Esophagus muscularis mucosa (tissue), 4 donors: ENCODE measurements at places on chromosomes 7 and 10. TPM values are rescaled to one million over a fixed set of nuclear protein-coding genes. Genes with fewer than 3 reads are reported as not detected.

The TMEM225B gene
- 0.57 TPM for total RNA-seq

The RBM20 gene
- 5.5 TPM for total RNA-seq

The NUTM2D gene
- 3.4 TPM for total RNA-seq

The SGCE gene
- 135 TPM for total RNA-seq

The BICC1 gene
- total RNA-seq: 19.1 TPM

The KCNK18 gene
- total RNA-seq: not detected

The KCND2 gene
- total RNA-seq: 1.9 TPM

The WDR11 gene
- 35.0 TPM for total RNA-seq

The BMPER gene
- 0.65 TPM for total RNA-seq

The ZNF239 gene
- total RNA-seq: 5.6 TPM

The PON1 gene
- total RNA-seq: not detected

The CRHR2 gene
- not detected for total RNA-seq

DNA sequence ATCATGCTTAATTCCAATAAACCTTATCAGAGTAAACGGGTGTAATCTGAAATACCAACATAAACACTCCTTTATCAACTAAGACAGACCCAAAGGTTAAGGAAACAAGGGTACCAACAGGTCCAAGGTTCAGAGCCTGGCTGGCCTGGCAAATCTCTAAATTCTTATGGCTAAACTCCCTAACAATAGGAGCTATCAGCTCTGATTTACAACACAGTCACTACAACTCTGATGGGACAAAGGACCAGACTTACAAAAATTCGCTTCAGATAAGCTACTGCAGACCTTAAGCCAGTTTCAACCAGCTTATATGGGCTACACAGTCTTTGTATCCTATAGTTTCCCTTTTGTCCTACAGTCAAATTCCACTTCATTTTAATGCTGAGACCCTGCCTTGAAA lies 381.9 kb downstream of the ZWINT start:
- no peak for DNase-seq

GRCh38 chr10:75408509-75408875 lies 6.9 kb upstream of the ZNF503 start:
- DNase-seq: no peak

GRCh38 chr10:59319854-59320253 lies 42.5 kb downstream of the FAM13C start:
- no peak for DNase-seq

DNA sequence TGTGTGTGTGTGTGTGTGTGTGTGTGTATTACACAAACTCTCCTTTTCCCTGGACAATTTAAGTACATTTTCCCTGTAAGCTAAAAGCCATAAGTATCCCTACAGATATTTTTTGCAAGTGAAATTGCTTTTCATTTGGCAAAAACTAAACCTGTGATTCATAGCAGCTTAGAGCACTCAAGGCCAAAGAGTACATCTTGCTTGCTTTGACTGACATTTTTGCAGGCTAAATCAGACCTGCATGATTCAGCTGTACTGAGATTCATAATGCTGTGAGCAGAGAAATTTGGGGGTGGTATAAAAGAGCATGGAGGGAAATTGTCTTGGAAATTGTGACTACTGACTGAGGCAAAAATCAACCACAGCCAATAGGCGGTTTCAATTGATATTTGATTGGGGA lies 500.4 kb downstream of the GFRA1 start:
- DNase-seq: no peak

GRCh38 chr10:27413831-27414348 lies 90.2 kb upstream of the RAB18 start:
- no peak for DNase-seq

DNA sequence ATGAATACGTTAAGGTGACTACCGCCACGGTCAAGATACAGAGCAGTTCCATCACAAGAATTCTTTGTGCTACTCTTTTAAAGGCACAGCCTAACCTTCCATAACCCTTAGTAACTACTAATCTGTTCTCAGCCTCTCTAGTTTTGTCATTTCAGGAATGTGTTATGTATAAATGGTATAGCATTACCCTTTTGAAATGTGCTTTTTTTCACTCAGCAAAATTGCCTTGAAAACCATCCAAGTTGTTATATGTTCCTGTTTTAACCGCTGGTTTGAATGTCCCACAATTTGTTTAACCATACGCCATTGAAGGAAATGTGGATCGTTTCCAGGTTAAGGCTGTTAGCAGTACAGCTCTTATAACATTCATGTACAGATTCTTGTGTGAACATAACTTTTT lies 32.0 kb downstream of the WAC start:
- no peak for DNase-seq

- peak; percentile 92 for DNase-seq
These were observed 5.0 kb downstream of the MXI1 start for GRCh38 chr10:110212119-110213006.

GRCh38 chr7:12729112-12729511 lies 41.7 kb downstream of the ARL4A start:
- no peak for DNase-seq

DNA sequence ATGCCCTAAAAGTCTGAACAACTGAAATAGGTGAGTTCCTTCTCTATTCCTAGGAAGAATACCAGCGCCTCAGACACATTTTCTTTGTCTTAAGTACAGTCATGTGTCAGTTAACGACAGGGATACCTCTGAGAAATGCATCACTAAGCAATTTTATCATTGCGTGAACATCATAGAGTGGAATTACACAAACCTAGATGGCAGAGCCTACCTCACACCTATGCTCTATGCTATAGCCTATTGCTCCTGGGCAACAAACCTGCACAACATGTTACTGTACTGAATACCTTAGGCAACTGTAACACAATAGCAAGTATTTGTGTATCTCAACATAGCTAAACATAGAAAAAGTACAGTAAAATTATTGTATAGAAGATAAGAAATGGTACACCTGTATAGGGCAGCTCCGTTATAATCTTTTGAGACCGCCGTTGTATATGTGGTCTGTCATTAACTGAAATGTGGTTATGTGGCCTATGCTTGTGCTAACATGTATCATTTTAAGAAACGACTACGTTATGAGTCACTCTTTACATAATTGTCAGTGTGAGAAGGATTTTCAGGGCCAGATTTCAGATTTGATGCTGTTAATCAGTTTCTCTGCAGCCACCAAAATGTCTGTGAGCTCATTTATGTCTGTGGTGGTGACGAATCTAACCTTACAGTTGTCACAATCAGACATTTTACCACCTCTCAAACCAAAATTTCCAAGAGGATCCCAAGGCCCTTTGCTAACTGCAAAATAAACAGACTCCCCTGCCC lies 66.1 kb upstream of the STK17A start:
- DNase-seq: no peak

DNA sequence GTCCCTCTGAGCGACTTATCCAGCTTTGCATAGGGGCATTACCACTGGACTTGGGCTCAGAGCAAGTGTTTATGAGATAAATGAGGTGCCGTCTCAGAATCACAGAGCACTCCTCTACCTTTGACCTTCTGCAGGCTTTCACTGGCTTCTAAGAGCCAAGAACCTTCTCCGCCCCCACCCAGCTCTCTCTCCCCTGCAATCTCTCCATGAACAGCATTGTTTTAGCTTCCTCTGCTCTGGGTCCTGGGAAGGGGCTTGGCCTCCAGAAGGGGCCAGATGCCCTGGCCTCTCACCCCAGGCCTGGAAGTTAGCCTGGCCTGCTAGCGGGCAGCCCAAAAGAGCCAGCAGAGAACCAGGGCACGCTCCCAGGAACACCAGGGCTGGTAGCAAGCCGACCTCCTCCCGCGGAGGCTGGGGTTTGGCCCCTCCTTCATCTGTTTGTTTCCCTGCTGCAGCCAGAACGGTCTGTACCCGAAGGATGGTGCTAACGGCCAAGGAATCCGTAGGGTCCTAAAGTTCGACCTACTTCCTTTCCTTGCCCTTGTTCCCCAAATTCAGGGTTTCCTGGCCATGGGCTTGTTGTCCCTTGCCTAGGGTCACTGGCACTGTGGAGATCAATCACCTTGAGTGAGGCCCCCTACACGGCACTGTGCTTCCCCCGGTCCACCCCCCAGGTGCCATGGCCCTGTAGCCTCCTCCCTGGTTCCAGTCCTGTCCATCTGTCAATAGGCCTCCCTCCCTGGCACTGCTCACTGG lies 18.7 kb upstream of the DDIT4 start:
- DNase-seq: peak; percentile 97

GRCh38 chr7:20459419-20459818 lies 128.7 kb downstream of the ITGB8 start:
- DNase-seq: no peak

DNA sequence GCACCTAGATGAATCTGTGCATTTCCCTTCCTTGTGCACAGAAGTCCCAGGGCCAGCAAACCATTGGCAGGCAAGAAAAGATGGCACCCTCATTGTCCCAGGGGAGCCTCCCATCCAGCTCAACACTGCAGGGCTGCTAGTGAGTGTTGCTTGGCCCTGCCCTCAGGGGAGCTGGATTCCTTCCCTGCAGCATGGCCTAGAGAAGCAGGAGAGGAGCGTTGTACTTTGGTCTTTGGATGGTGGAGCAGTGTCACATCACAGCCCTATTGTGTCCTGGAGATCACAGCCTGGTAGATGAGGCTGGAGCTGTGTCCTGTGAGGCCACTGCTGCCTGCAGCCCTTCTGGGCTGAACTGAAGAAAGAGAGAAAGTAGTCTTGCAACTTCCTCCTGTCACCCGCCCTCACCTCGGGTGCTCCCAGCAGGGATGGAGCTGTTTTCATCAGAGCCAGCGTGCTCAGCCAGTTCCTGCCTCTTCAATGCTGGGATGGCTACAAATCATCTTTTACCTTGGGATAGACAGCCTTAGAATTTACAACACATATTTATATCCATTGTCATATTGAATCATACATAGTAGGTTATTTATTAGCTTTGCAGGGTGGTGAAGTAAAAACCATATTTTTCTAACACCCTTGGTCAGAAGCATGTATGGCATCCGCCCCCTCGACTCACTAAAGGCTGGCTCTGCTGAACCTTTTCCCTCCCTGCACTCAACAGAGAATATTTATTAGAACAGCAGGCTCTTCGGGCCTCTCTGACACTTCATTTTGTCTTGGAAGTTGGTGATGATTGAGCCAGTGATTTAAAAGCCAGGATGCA lies 43.1 kb upstream of the FAM180A start:
- DNase-seq: no peak

- DNase-seq: no peak
These were observed 97.4 kb upstream of the PDCD4 start for GRCh38 chr10:110774069-110775019.

GRCh38 chr7:37230221-37230620 lies 218.4 kb downstream of the ELMO1 start:
- DNase-seq: no peak

DNA sequence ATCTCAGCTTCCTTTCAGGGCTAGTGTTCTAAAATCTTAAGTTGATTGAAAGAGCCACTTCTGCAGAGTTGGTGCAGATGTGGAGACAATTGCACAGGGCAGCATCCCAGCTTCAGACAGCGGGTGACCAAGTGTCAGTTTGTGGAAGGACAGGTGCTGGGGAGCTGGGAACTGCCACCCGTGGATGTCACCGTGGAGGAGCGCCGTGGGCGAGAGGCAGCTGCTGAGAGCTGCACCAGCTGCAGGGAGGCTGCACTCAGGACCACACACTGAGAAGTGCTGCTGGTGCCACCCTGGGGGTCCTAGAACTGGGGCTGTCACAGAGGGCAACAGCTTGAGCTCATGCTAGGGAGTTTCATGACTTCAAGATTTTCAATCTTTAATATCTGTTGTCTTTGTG lies 543.0 kb upstream of the FZD8 start:
- DNase-seq: no peak

- DNase-seq: no peak
These were observed 59.3 kb downstream of the FAM13C start for GRCh38 chr10:59303018-59303417.

DNA sequence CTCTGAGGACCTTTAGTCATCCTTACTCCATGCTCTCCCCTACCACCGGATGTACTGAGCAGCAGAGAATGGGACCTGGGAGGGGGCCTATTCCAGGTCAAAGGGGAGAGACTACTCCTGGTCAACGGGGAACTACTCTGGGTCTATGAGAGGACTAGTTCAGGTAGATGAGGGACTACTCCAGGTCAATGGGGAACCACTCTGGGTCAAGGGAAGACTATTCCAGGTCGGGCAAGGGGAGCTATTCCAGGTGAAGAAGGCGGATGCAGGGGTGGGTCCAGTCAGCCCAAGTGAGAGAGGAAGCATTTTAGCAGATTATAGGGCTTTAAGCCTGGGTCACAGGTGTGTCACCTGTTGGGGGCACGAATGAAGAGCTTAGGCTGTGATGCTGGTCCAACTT lies 35.4 kb downstream of the CCM2 start:
- DNase-seq: no peak

GRCh38 chr7:148670807-148671206 lies 27.9 kb upstream of the CUL1 start:
- no peak for DNase-seq

GRCh38 chr7:44213206-44213876 lies 12.6 kb downstream of the YKT6 start:
- no peak for DNase-seq

DNA sequence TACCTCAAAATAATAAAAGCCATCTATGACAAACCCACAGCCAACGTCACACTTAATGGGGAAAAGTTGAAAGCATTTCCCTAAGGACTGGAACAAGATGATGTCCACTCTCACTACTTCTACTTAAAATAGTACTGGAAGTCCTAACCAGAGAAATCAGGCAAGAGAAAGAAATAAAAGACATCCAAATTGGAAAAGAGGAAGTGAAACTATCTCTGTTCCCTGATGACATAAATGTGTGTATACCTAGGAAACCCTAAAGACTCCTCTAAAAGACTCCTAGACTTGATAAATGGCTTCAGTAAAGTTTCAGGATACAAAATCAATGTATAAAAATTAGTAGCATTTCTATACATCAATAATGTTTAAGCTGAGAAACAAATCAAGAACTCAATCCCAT lies 314.1 kb downstream of the WDR37 start:
- no peak for DNase-seq

GRCh38 chr7:139915864-139916716 lies 87.0 kb downstream of the TBXAS1 start:
- DNase-seq: no peak

DNA sequence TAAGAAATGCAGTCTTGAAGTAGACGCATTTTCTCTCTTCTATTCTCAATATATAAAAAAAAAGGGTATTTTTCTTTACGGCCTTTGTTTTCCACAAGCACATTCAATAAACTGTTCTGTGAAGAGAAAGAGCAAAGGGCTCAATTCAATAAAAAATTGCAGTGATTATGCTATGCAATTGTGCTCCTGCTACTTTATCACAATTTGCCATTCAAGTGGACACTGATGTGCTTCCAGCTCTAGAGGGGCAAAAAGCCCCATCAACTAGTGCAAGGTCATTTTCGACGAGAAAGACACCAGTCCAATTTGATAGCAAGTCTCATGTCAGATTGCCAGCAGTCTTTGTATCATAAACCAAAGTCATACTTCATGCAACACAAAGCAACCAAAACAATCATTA lies 82.6 kb upstream of the THSD7A start:
- DNase-seq: no peak

GRCh38 chr7:81181066-81181465 lies 262.2 kb upstream of the SEMA3C start:
- DNase-seq: no peak

GRCh38 chr7:103154042-103154441 lies 5.1 kb upstream of the NAPEPLD start:
- DNase-seq: no peak

DNA sequence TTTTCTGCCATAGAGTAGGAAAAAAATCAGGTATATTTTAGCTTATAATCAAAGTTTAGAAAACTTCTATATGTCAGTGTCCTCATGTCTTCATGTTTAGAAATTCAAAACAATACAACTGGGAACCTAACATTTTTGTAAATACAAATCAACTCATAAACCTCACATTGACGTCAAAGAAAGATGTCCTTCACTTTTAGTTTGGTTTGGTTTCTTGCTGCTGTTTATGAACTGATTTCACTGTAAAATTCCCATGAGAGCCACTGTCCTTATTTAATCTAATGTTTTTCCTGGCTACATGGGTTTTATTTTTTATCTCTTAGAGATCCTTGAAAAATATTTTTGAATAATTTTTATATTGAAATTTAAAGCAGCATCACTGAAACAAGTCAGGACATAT lies 208.4 kb downstream of the DYNC1I1 start:
- no peak for DNase-seq
